ENCODE measurements at places on chromosomes 7 and 10. TPM values are rescaled to one million over a fixed set of nuclear protein-coding genes. Genes with fewer than 3 reads are reported as not detected.

DNA sequence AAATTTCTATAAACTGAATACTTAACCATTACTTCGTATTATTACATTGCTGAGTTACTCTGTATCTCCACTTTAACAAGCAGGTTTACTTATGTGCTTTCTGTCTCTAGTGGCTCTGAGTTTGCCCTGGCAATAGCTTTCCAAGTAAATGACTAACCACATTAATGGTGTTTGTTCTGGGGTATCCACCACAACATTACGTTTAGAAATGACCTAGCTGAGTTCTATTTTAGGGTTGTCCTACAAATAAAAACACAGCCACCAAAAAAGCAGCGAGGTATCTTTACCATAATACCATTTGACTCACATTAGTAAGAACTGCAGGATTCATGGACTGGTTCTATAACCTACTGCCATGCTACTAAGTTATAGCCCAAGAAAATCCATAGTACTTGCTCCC lies 83.1 kb downstream of the HIBADH start:
- no peak overlapping the region for H3K4me3 ChIP-seq
- no peak for DNase-seq
- H3K27me3 ChIP-seq = no peaks in the 10 kb centered on the region
- H3K36me3 ChIP-seq = peaks cover 4% of the 10 kb centered on the region

GRCh38 chr10:80691441-80691840 lies 153.7 kb downstream of the SH2D4B start:
- DNase-seq = no peak
- H3K36me3 ChIP-seq = no peaks in the 10 kb centered on the region

DNA sequence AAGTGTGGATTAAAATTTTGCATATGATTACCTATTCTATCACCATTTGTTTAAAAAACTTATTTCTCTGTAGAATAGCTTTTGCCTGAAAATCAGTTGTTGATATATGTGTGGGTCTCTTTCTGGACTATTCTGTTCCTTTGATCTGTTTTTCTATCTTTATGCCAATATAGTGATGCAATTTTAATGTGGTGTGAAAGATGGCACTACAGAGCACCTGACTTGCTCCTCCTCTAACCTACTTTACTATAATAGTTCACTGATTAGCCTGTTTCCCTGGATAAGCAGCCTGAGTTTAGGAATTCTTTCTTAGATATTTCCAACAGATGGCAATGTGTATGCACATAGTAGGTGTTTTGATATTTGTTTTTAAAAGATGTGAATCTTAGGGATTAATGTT lies 294.5 kb downstream of the AUTS2 start:
- H3K27me3 ChIP-seq = no peaks in the 10 kb centered on the region
- H3K27ac ChIP-seq = no peak overlapping the region

- no peaks in the 10 kb centered on the region for H3K27me3 ChIP-seq
- DNase-seq = no peak
- H3K27ac ChIP-seq = peak overlapping the region; percentile 43
- H3K4me1 ChIP-seq = peaks cover 13% of the 10 kb centered on the region
- H3K4me3 ChIP-seq = no peak overlapping the region
Measured at GRCh38 chr7:102125127-102125596, 161.5 kb upstream of the SH2B2 start.

DNA sequence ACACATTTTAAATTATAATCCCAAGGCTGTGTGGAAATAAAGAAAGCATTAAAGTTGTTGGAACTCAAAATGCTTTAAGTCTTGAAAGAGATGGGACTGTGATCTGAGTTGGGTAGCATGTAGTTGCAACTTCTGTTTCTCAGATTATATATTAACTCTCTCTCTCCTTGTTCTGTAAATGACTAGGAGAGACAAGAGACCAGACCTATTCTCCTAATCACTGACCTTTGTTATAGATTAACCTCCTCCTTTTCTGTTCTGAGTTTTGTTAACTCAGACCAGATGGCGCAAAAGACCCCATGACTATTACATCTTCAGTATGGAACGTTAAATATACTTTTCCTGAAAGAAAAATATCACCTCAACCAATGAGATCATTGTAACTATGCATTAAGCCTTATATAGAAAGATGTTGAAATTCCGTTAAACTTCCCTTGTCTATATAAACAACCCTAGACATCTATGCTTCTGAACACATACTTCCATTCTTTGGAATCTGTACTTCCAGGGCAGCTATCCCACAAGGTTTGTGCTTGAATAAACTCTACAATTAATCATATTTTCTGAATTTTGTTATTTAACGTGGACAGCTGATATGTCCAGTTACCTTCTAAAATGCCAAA lies 143.5 kb upstream of the TRIM24 start:
- peaks cover 5% of the 10 kb centered on the region for H3K36me3 ChIP-seq
- H3K27me3 ChIP-seq = no peaks in the 10 kb centered on the region
- DNase-seq = no peak
- H3K4me1 ChIP-seq = peaks cover 3% of the 10 kb centered on the region
- H3K27ac ChIP-seq = peak overlapping the region; percentile 48

The COL26A1 gene
- total RNA-seq = 109 TPM

The PRSS37 gene
- total RNA-seq = not detected

The ANKRD61 gene
- total RNA-seq = 0.29 TPM
